ENCODE measurements at places on chromosomes 3 and 15. TPM values are rescaled to one million over a fixed set of nuclear protein-coding genes. Genes with fewer than 3 reads are reported as not detected.

GRCh38 chr3:67037615-67038014, 39.5 kb downstream of the KBTBD8 start:
- no peak for ATAC-seq

DNA sequence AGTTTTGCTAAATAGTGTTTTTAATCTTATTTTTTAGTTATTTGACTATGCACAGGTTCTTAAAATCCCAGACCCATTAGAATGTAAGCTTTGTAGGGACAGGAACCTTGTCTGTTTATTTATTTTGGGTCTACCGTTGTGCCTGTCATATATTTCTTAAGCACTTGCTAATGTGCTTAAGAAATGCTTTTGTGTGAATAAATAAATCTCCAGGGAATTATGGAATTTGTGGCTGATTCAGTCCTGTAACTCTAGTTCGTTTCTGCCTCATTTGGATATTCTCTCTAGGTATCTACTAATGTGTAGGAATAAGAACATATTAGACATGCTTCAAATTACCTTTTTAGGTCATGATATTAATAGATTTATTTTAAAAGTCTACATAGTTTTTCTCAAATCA, 161.6 kb downstream of the LPP start:
- ATAC-seq = no peak

- no peak for ATAC-seq
Observed at GRCh38 chr3:158100681-158101080, 5.5 kb downstream of the SHOX2 start.

- no peak for ATAC-seq
Observed at GRCh38 chr3:158355623-158356588, 215.1 kb upstream of the MLF1 start.

DNA sequence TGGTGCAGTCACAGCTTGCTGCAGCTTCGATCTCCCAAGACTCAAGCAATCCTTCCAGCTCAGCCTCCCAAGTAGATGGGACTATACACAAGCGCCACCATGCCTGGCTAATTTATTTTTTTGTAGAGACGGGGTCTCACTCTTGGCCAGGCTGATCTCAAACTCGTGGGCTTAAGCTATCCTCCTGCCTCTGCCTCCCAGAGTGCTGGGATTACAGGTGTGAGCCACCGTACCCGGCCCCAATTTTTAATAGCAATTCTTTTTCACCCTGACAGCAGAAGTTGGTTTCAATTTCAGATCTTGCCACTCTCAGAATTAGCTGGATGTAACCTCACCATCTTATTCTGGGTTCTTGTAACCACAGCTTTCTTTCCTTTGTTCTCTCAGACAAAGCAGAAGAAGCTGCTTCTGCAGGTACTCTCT, 64.8 kb downstream of the TRIM71 start:
- ATAC-seq = no peak

DNA sequence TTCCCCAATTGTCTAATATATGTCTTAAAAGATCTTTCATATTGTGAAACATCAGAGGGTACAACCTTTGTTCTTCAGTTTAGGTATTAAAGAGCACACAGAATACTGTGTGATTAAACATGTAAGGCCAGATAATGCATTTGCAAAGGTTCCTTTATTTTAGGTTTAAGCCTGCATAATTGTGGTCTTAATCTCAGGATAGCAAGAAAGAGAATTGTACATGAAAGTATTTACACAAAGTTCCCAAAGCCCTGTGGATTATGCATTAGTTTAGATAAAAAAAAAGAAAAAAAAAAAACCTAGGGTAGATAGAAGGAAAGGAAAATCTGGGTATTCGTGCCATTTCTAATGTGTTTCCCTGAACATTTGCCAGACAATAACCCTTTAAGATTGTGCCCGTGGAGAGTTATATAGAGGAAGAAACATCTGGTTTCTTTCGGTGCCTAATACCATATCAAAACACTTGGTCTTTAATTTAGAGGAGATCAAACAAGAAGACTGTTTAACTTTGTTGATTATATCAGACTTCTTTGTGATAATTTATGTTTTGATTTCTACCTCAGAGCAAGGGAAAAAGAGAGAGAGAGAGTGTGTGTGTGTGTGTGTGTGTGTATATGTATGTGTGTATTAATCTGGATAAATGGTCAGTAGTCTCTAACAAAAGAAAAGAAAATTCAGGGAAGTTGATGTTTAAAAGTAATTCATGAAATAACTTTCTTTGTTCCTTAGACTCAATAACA, 139.6 kb upstream of the CGNL1 start:
- ATAC-seq = no peak

DNA sequence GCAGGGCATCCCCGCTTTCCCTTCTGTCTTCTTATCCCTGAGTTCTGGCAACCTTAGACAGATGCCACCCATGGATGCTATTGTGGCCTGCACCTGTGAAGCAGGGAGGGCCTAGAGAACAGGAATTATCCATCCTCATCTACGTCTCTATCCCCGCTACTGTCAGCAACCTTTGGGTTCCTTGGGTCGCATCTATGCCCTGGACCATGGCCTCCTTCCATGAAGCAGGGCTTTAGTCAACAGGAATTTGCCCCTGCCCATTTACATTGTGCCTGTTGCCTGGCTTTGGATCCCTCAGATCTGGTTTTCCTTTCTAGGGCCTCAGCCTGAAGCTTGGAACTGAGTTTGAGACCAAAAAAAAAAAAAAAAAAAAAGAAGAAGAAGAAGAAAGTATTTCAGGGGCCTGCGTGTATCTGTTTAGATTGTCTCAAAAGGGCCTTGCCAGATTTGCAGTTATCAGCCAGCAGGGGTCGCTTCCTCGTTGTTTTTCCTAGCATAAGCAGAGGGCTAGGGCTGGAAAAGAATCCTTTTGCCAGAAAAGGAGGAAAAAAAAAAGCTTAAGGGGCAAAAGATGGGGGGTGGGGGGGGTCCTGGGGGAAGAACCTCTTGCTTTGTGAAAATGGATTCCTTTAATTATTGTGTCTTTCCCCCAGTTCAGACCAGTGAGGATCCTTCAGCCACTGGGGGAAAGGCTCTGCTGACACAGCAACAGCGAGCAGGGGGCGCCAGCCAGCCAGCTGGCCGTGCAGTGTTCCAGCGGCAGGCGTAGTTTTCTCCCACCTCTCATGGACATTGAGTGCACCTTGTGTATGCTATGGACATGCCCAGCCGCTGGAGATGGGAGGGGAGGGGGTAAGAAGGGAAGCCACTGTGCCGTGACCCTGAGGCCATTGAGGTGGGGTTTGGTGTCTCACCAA, 65.7 kb upstream of the ALDH1L1 start:
- peak; percentile 70 for ATAC-seq

- ATAC-seq = peak; percentile 18
Observed at GRCh38 chr3:127651516-127652172, 21.1 kb upstream of the ABTB1 start.

Gene ADAMTS7
- total RNA-seq = 2.6 TPM

Gene CCK
- 13.6 TPM for total RNA-seq

Gene LEO1
- total RNA-seq = 15.7 TPM
